ENCODE measurements at places on chromosomes 1 and 21. TPM values are rescaled to one million over a fixed set of nuclear protein-coding genes. Genes with fewer than 3 reads are reported as not detected.

DNA sequence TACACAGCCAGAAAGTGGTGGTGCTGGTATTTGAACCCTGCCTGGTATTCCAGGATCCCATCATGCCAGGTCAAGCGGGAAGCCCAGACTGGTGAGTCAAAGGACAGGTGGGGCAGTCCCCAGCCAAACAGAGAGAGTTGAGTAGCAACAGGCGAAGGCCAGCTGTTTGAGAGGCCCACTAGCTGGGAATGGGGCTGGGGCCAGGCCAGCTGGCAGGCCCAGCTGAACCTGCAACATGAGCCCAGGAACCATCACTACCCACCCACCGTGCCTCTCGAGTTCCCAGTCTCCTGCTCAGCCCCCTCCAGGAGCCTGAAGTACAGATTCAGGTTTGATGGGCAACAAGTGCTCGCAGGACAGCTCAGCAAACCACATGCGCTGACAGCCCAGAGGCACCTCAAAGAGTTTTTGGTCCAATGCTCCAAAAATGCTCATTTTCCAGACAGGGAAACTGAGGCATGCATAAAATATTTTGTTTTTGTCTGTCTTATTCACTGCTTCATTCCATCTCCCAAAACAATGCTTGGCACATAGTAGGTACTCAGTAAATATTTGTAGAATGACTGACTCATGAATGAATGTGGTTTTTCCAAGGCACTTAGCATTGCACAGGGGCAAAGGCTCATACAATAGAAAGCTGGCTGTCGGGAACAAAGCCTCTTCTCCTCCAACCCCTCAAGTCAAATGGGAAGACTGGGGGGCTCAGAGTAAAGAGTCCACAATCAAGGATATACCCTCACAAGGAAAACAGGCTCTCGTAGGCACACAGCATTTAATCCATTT is 42.5 kb upstream of the CLIC4 start:
- H3K27ac ChIP-seq: no peak overlapping the region
- no peak for DNase-seq
- H3K4me3 ChIP-seq: no peak overlapping the region
- peaks cover 7% of the 10 kb centered on the region for H3K4me1 ChIP-seq
- H3K27me3 ChIP-seq: no peaks in the 10 kb centered on the region

GRCh38 chr1:181334724-181335123 is 148.6 kb upstream of the CACNA1E start:
- DNase-seq: no peak
- no peak overlapping the region for H3K4me3 ChIP-seq
- H3K36me3 ChIP-seq: no peaks in the 10 kb centered on the region
- H3K27ac ChIP-seq: no peak overlapping the region
- H3K27me3 ChIP-seq: no peaks in the 10 kb centered on the region

GRCh38 chr21:41403331-41403730 is 22.7 kb upstream of the MX1 start:
- DNase-seq: no peak
- no peak overlapping the region for H3K27ac ChIP-seq
- H3K36me3 ChIP-seq: no peaks in the 10 kb centered on the region
- no peak overlapping the region for H3K4me3 ChIP-seq
- no peaks in the 10 kb centered on the region for H3K27me3 ChIP-seq

DNA sequence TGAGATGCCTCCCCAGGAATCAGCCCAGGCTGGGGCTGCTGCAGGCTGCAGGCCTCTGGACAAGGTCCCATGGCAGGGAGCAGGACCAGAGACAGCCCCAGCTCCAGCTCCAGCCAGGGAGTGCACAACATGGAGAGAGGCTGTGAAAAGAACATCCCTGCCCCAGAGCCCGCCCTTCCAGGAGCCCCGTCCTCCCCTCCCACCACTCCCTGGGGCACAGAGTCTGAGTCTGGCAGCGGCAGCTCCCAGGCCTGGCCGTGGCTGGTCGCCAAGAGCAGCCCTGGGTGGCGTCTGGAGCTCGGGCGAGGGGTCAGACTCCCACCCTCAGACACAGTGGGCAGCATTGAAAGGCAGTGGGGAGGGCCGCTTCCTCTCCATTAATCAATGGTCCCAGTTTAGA is 37.8 kb downstream of the MEGF6 start:
- H3K27ac ChIP-seq: no peak overlapping the region
- no peak for DNase-seq
- H3K4me3 ChIP-seq: no peak overlapping the region
- H3K27me3 ChIP-seq: no peaks in the 10 kb centered on the region
- H3K4me1 ChIP-seq: peaks cover 32% of the 10 kb centered on the region

GRCh38 chr1:218463194-218464156 is 118.3 kb downstream of the TGFB2 start:
- no peak for DNase-seq
- no peaks in the 10 kb centered on the region for H3K4me1 ChIP-seq
- H3K36me3 ChIP-seq: no peaks in the 10 kb centered on the region
- H3K27ac ChIP-seq: no peak overlapping the region
- no peaks in the 10 kb centered on the region for H3K27me3 ChIP-seq

DNA sequence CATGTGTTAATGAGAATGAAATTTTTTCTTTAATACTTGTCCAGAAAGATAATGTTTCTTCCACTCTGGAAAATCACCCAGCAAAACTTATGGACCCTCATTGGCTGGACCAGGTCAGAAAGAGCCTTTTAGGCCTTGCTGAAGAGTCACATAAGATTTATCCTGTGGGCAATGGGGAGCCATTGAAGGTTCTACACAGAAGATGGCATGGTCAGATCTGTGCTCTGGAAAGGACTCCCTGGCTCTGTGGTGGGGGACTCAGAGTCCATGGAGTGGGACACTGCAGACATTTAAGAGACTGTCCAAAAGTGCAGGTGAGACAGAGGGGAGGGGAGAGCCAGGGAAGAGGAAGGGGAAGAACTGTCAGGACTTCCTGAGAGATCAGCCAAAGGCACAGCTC is 66.4 kb downstream of the DHRS3 start:
- no peak overlapping the region for H3K4me3 ChIP-seq
- no peak for DNase-seq
- no peak overlapping the region for H3K27ac ChIP-seq
- no peaks in the 10 kb centered on the region for H3K36me3 ChIP-seq
- H3K4me1 ChIP-seq: no peaks in the 10 kb centered on the region

DNA sequence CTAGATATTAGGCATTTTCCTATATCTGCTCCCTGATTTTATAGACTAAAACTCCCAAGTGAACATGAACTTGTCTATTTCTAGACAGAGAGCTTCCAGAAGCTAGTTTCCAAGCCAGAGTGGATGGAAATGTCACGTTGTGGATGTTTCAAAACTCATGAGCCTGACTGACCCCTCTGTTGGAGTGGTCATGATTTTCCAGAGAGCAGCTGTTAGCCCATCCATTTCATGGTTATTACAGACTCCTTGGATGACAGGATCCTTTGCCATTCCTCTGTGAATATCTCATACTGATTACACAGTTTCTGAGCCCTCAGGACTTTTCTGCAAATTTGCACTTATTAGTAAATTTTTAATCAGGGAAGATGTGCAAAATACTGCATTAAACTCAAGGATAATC is 76.8 kb upstream of the ATF3 start:
- no peak overlapping the region for H3K4me3 ChIP-seq
- no peak overlapping the region for H3K27ac ChIP-seq
- no peak for DNase-seq
- H3K27me3 ChIP-seq: no peaks in the 10 kb centered on the region

DNA sequence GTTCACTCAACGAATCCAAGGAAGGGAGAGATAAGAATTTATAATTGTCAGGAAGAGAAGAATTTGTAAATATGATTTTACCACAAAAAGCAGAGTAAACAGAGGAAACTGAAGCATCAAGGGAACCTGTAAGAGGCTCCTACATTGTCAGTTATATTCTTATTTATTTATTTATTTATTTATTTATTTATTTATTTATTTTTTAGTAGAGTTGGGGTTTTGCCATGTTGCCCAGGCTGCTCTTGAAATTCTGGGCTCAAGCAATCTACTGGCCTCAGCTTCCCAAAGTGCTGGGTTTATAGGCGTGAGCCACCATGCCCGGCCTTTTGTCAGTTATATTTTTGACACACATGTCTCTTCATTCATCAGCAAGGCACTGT is 47.1 kb downstream of the FCRL3 start:
- no peak overlapping the region for H3K4me3 ChIP-seq
- H3K4me1 ChIP-seq: peaks cover 51% of the 10 kb centered on the region
- H3K27ac ChIP-seq: peak overlapping the region; percentile 97

GRCh38 chr1:226973371-226973897 is 33.3 kb downstream of the COQ8A start:
- no peak overlapping the region for H3K4me3 ChIP-seq
- no peaks in the 10 kb centered on the region for H3K27me3 ChIP-seq
- no peaks in the 10 kb centered on the region for H3K36me3 ChIP-seq
- no peak overlapping the region for H3K27ac ChIP-seq
- H3K4me1 ChIP-seq: no peaks in the 10 kb centered on the region

GRCh38 chr21:34768326-34768725 is 99.5 kb downstream of the CLIC6 start:
- no peaks in the 10 kb centered on the region for H3K36me3 ChIP-seq
- no peaks in the 10 kb centered on the region for H3K4me1 ChIP-seq
- no peak for DNase-seq
- no peaks in the 10 kb centered on the region for H3K27me3 ChIP-seq
- no peak overlapping the region for H3K4me3 ChIP-seq

- no peak overlapping the region for H3K27ac ChIP-seq
- no peak overlapping the region for H3K4me3 ChIP-seq
- DNase-seq: no peak
- no peaks in the 10 kb centered on the region for H3K36me3 ChIP-seq
- H3K27me3 ChIP-seq: no peaks in the 10 kb centered on the region
Observed at GRCh38 chr1:110230381-110231199, 20.5 kb downstream of the KCNC4 start.

- peak; percentile 71 for DNase-seq
- H3K27ac ChIP-seq: no peak overlapping the region
- no peaks in the 10 kb centered on the region for H3K36me3 ChIP-seq
- no peaks in the 10 kb centered on the region for H3K4me1 ChIP-seq
- no peaks in the 10 kb centered on the region for H3K27me3 ChIP-seq
- no peak overlapping the region for H3K4me3 ChIP-seq
Observed at GRCh38 chr1:93304716-93305138, 41.0 kb upstream of the DR1 start.

DNA sequence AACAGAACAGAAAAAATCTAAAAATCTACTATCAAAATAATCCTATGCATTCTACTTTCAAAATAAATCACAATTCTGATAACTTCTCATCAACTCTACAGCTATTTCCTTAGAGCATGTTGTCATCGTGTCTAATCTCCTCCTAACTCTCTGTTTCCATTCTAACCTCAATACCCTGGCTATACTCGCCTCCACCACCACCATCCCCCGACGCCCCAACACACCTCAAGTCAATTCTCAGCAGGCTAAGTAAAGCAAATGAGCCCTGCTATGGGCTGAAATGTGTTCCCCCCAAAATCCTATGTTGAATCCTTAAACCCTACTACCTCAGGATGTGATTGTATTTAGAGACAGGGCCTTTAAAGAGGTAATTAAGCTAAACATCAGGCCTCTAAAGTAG is 34.6 kb downstream of the NRDC start:
- DNase-seq: no peak
- H3K4me3 ChIP-seq: no peak overlapping the region
- no peak overlapping the region for H3K27ac ChIP-seq

DNA sequence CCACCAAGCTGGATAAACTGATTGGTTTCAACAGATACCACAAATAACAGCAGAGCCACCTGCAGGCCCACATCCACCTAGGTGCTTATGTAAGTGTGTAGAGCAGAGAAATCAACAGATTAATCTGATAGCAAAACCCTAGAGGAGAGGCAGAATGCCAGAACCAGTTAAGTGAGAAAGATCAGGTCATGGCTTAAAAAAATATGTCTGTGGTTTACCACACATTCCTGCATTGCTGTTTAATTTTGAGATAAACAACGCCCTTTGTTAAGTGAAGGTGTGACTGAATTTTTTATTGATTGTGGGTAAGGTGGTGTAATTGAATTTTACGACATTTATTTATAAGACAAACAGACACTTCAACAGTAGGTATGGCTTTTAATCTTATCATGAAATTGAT is 21.2 kb downstream of the CRNN start:
- no peaks in the 10 kb centered on the region for H3K36me3 ChIP-seq
- no peak for DNase-seq
- H3K4me1 ChIP-seq: peaks cover 6% of the 10 kb centered on the region
- H3K4me3 ChIP-seq: no peak overlapping the region

DNA sequence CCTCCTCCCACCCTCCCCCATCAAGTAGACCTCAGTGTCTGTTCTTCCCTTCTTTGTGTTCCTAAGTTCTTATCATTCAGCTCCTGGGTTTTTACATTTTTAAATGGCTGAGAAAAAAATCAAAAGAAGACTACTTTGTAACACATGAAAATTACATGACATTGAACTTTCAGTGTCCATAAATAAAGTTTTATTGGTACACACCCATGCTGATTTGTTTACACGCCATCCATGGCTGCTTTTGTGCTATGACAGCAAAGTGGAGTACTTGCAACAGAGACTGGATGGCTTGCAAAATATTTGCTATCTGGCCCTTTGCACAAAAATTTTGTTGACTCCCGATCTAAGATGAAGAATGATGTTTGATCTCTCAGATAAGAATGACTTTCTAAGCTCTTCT is 171.4 kb downstream of the PRDM2 start:
- H3K4me3 ChIP-seq: no peak overlapping the region
- no peaks in the 10 kb centered on the region for H3K27me3 ChIP-seq
- no peaks in the 10 kb centered on the region for H3K36me3 ChIP-seq
- no peak for DNase-seq

GRCh38 chr1:145714524-145715111 is 4.7 kb upstream of the CD160 start:
- H3K4me3 ChIP-seq: no peak overlapping the region
- no peak overlapping the region for H3K27ac ChIP-seq
- DNase-seq: no peak
- H3K27me3 ChIP-seq: no peaks in the 10 kb centered on the region
- no peaks in the 10 kb centered on the region for H3K36me3 ChIP-seq

DNA sequence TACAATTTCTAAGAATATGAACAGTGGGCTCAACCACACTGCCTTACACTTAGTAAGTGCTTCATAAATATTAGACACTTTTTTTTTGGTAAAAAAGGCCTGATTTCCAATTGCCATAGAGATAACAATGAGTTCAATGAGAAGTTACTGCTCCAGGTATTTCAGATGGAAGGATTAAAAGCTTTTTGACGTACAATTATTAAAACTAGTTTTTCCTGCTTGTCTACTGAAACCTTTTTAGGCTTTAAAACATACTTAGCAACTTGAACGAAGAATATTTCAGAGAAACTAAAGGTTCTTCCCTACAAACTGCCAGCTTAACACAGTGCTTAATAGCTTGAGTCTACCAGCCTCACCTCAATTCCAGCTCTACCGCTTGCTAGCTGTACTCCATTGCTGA is 43.7 kb downstream of the TRIT1 start:
- no peaks in the 10 kb centered on the region for H3K27me3 ChIP-seq
- H3K27ac ChIP-seq: no peak overlapping the region
- H3K4me1 ChIP-seq: no peaks in the 10 kb centered on the region
- H3K36me3 ChIP-seq: peaks cover 46% of the 10 kb centered on the region

The SRSF10 gene
- total RNA-seq: 150 TPM

The BARHL2 gene
- not detected for total RNA-seq

The CFAP107 gene
- not detected for total RNA-seq

The FDPS gene
- 377 TPM for total RNA-seq

The VCAM1 gene
- total RNA-seq: not detected

The ACTA1 gene
- not detected for total RNA-seq

The HEYL gene
- total RNA-seq: not detected
